ENCODE measurements at places on chromosomes 3 and 15.

DNA sequence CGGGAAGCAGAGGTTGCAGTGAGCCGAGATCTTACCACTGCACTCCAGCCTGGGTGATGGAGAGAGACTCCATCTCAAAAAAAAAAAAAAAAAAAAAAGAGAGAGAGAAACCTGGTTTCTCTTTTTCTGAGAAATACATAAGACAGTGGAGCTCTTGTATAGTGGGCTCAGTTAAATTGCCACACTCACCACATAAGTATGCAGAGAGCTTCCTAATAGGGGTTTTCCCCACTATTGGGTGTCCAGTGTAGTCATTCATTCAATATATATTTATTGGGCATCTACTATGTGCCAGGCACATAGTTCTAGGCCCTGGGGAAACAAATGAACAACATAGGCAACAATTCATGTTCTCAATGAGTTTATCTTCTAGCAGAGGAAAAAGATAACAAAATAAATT lies 48.9 kb upstream of the FMN1 start:
- DNase-seq = peak; percentile 51

DNA sequence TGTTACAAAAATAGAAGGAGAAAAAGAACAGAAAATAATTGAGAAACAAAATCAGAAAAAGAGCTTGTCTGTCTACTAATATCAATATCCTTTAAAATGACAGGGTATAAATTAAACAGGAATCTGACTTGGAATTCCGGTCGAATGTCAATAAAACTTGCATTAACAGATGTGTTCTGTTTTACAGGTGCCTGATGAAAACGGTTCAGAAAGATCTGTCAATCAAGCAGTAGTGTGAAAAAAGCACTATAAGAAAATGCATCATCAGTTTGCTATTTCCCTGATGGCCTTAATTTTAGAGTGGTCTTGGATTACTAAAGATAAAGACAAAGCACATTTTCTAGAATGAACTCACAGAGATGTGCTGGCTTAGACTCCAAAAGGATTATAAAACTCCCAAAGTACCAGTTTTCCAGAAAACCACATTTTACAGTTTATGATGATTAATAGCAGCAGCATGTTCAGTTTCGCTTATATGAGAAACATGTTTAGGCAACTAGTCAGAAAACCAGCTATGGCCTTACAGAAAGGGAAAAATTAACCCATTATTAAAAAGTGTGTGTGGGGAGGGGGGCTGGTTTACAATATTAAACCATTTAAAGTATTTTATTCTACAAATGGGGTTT lies 8.2 kb upstream of the C3orf38 start:
- DNase-seq = peak; percentile 62

- no peak for DNase-seq
Observed at GRCh38 chr3:41447701-41448100, 248.4 kb downstream of the CTNNB1 start.

DNA sequence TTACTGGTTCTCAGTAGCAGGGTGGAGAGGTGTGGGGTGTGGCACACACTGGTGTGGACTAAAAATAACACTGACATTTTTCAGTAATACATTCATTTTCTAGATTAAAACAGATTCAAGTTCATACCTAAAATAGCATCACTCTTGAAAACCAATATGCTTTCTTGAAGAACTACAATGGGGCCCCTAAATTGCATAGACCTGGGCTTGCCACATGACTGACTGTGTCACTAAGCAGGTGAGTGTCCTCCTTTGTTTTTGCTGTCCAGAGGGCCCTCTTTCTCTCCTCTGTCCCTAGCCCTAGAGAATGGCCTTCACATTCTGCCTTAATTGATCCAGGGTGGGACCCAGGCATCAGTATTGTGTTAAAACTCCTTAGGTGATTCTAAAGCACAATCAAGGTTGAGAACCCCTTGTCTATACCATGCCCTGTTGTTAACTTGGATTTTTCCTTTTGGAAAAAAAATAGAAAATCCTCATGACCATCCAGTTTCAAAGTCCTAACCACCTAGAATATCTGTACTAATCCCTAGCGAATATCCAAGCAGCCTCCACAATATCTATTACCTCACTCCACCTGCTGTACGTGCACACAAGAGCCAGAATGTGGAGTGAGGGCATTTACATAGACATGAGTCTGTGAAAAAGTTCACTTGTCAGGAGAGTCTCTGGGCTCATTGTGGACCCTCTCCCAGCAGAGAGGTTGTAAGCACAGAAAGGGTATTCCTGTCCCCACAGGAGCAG lies 18.7 kb upstream of the TMEM41A start:
- no peak for DNase-seq

- DNase-seq = no peak
Observed at GRCh38 chr3:194494951-194495374, 8.2 kb upstream of the ATP13A3 start.

- peak; percentile 62 for DNase-seq
Observed at GRCh38 chr3:171165983-171166382, 139.5 kb upstream of the SLC2A2 start.

DNA sequence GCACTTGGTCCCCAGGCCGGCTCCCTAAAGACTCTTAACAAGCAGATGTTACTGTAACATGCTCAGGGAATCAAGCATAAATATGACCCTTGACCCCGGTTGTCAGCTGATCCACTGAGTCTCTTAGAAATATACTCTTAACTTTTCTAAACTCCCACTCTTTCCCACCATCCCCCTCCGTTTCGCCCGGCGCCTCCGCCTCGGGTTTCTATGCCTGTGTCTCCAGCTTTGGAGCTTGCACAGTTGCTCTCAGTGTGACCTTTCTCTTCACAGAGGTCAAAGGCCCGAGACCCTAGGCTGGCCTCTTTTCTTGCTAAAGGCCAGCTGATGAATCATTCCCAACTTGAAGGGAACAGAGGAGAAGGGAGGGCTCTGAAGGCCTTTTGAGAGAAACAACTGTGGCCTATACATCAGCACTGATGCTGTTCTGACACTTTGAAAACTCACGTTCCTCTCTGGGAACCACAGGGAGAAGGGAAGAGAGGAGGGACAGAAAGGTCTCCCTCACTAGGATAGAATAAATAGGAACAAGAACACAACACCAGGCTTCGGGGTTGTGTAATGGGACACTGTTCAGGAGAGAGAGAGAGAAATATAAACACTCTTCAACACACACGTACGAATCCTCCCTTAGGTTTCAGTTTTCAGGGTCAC lies 484.5 kb upstream of the NR2F2 start:
- no peak for DNase-seq

DNA sequence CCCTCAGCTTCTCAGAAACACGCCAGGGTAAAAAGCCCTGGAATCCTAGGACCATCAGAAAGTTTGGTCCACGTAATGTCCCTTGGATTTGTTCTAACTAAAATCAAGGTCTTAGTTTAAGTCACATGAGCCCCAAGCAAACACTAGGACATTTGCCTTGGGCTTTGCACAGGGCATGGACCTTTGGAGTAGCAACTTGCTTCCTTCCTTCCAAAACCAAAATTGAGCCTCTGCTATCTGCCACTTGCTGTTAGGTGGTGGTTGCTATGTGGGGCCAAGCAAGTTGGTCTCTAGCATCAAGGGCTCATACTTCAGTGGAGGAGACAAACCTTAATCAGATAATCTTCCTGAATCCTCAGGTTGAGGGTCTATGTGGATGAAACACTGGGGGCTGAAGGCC lies 4.0 kb upstream of the DAG1 start:
- no peak for DNase-seq

GRCh38 chr3:139281522-139282196 lies 62.2 kb upstream of the MRPS22 start:
- DNase-seq = peak; percentile 39

- DNase-seq = peak; percentile 52
Observed at GRCh38 chr3:194206320-194206719, 70.4 kb downstream of the HES1 start.

- peak; percentile 32 for DNase-seq
Observed at GRCh38 chr15:39361497-39361896, 219.4 kb upstream of the THBS1 start.

DNA sequence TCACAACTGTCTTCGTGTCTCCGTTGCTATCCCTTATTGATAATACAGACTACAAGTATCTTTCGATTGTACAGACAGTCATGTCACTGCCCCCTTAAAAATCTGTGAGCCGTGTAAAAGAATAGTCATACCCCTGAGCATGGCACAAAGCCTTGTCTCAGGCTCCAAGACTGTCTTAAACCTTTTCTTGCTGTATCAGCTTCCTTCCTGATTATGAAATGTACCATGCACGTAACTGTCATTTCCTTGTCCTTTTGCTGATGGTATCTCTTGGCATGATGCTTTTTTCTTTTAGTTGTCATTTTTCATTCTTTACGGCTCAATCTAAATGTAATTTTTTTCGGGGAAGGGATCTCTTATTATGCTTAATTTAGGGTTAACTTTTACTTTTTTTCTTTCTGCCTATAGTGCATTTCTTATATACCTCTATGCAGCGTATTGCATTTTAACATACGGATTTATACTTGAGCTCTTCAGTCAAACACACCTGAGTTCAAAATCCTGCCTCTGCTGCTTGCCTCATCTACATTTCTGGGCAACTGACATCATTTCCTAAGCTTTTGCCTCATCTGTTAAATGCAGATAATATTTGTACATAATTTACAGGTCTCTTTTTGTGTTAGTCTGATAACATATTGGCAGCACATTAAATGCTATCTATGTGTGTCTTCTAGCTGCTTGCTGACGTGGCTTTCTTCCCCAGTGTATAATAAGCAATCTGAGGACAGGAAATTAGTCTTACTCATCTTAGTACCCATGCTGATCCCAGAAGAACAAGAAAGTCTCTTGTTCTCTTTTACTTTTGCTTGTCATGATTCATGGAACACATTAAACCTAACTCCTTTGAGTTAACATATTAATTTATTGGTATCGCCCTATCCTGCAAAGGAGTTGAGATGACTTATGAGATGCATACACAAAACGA lies 57.3 kb downstream of the ROBO2 start:
- DNase-seq = peak; percentile 1
